Aorta (tissue), 5 donors: ENCODE measurements at places on chromosomes 7 and 10. TPM values are rescaled to one million over a fixed set of nuclear protein-coding genes. Genes with fewer than 3 reads are reported as not detected.
A peak's percentile ranks its signal among the peaks of the same experiment; 100 is the strongest.

Gene ZNF12
- total RNA-seq = 23.5 TPM

Gene TRIM50
- total RNA-seq = not detected

Gene PPP1R17
- total RNA-seq = not detected

Gene CAPZA2
- total RNA-seq = 345 TPM

Gene LIPK
- total RNA-seq = not detected

Gene TRA2A
- 74.9 TPM for total RNA-seq

Gene CFAP58
- 1.3 TPM for total RNA-seq

Gene AKR1C4
- not detected for total RNA-seq

Gene LRRC61
- total RNA-seq = 2.6 TPM

Gene NEUROD6
- not detected for total RNA-seq

Gene PKD1L1
- total RNA-seq = 1.2 TPM

Gene ZNF488
- total RNA-seq = not detected

Gene DDX56
- total RNA-seq = 44.7 TPM

Gene SMC3
- 33.1 TPM for total RNA-seq

GRCh38 chr10:104300736-104301292 is 31.8 kb downstream of the GSTO2 start:
- H3K27ac ChIP-seq = peak overlapping the region; percentile 87
- H3K27me3 ChIP-seq = no peaks in the 10 kb centered on the region
- peak; percentile 87 for DNase-seq
- no peaks in the 10 kb centered on the region for H3K36me3 ChIP-seq
- no peak overlapping the region for H3K4me3 ChIP-seq

DNA sequence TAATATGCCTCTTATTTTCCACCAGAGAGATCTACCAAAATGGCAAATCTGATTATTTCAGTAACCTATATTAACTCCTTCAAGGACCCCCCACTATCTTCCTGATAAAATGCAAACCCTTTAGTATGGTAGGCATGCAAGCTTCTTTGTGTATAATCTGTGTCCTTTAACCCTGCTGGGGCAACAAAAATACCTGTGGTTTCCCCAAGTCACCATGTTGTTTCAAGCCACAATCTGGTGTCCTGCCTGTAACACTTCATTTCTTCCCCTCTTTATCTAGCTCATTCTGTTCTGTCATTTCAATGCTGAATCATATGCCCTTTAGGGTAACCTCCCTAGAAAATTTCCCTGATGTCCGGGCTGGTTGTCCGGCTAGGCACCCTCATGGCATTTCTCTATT is 5.3 kb downstream of the CALCR start:
- H3K4me3 ChIP-seq = no peak overlapping the region
- no peaks in the 10 kb centered on the region for H3K4me1 ChIP-seq
- H3K27me3 ChIP-seq = no peaks in the 10 kb centered on the region
- DNase-seq = no peak
- H3K27ac ChIP-seq = no peak overlapping the region
- no peaks in the 10 kb centered on the region for H3K36me3 ChIP-seq

- H3K27ac ChIP-seq = no peak overlapping the region
- H3K27me3 ChIP-seq = no peaks in the 10 kb centered on the region
- no peaks in the 10 kb centered on the region for H3K36me3 ChIP-seq
These were observed 40.7 kb downstream of the ATE1 start for GRCh38 chr10:121886997-121887622.

- no peaks in the 10 kb centered on the region for H3K27me3 ChIP-seq
- H3K4me1 ChIP-seq = no peaks in the 10 kb centered on the region
- DNase-seq = no peak
- H3K27ac ChIP-seq = no peak overlapping the region
- no peak overlapping the region for H3K4me3 ChIP-seq
- no peaks in the 10 kb centered on the region for H3K36me3 ChIP-seq
These were observed 186.4 kb downstream of the EBF3 start for GRCh38 chr10:129777687-129778086.

- H3K27me3 ChIP-seq = no peaks in the 10 kb centered on the region
- no peak overlapping the region for H3K27ac ChIP-seq
- peaks cover 12% of the 10 kb centered on the region for H3K4me1 ChIP-seq
- no peaks in the 10 kb centered on the region for H3K36me3 ChIP-seq
These were observed 66.4 kb upstream of the MRLN start for GRCh38 chr10:59819683-59820082.

DNA sequence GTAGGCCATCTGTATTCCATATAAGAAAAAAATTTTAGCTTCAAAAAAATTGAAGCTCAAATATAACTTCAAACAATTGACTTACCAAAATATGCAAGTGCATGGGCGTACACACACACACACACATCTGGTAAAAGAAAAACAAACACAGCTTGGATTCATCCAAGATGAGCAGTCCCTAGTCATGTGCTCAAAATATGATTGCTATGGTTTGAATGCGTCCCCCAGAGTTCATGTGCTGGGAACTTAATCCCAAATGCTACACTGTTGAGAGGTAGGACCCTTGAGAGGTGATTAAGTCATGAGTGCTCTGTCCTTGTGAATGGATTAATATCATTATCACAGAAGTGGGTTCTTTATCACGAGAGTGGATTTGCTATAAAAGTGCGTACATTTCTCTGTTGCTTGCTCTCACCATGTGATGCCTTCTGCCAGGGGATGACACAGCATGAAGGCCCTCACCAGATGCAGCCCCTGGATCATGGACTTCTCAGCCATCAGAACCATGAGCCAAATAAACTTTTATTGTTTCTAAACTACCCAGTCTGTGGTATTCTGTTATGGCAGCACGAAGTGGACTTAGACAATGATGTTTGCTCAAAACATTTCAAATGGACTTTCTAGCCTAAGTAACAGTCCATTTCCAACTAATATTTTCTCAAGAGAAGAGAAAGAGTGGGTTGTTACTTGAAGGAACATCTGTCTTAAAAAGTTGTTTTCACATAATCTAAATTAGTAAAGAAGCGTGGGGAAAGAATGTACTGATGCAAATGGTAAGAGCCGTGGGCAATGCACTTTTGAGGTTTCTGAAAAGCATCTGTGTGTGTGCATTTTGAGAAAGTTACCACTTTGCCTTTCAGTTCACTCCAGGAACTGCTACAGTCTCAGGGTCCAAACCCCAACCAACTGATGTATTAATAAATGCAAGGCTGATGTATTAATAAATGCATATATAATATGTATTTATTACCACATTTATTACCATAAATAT is 15.1 kb upstream of the SVIL start:
- peaks cover 8% of the 10 kb centered on the region for H3K36me3 ChIP-seq
- H3K4me3 ChIP-seq = no peak overlapping the region
- peaks cover 9% of the 10 kb centered on the region for H3K4me1 ChIP-seq
- DNase-seq = no peak
- peak overlapping the region; percentile 28 for H3K27ac ChIP-seq
- no peaks in the 10 kb centered on the region for H3K27me3 ChIP-seq

DNA sequence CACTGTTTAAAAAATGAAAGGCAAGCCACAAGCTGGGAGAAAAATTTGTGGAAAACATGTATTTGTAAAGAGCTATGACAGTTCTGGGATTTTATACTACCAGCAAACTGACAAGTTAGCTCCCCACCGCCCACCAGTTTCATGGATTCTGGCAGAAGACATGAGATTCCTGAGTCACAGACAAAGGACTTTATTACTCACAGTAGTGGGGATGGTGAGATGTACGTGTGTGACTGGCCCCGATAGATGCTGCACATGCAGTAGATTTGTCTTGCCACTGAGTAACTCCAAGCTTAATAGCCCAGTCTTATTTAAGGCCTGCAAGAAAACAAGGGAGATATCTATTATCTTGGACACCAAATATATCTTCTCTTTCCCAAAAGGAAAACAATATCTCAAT is 281.7 kb downstream of the AHR start:
- H3K4me1 ChIP-seq = no peaks in the 10 kb centered on the region
- no peak overlapping the region for H3K27ac ChIP-seq
- H3K27me3 ChIP-seq = no peaks in the 10 kb centered on the region
- DNase-seq = no peak

GRCh38 chr7:135151132-135151531 is 3.3 kb downstream of the TMEM140 start:
- no peaks in the 10 kb centered on the region for H3K4me1 ChIP-seq
- H3K4me3 ChIP-seq = no peak overlapping the region
- H3K27me3 ChIP-seq = no peaks in the 10 kb centered on the region

DNA sequence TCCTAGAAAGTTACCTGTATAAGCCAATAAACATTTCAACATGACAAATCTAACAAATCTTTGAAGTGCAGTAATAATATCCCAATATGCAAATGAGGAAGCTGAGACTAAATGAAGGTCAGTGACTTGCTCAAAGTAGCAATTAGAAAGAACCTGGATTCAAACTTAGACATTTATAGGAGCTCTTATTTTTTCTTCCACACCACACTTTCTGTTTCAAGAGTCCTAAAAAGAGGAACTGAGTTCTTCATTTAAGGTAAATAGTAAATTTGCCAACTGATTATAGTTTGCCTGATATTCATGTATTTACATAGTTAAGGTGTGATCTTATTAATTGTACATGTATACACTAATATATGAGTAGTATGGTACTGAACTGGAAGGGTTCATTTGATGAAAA is 44.0 kb downstream of the KLHDC10 start:
- H3K4me3 ChIP-seq = no peak overlapping the region
- H3K27me3 ChIP-seq = no peaks in the 10 kb centered on the region
- H3K27ac ChIP-seq = no peak overlapping the region
- H3K36me3 ChIP-seq = no peaks in the 10 kb centered on the region
- H3K4me1 ChIP-seq = no peaks in the 10 kb centered on the region
- no peak for DNase-seq

DNA sequence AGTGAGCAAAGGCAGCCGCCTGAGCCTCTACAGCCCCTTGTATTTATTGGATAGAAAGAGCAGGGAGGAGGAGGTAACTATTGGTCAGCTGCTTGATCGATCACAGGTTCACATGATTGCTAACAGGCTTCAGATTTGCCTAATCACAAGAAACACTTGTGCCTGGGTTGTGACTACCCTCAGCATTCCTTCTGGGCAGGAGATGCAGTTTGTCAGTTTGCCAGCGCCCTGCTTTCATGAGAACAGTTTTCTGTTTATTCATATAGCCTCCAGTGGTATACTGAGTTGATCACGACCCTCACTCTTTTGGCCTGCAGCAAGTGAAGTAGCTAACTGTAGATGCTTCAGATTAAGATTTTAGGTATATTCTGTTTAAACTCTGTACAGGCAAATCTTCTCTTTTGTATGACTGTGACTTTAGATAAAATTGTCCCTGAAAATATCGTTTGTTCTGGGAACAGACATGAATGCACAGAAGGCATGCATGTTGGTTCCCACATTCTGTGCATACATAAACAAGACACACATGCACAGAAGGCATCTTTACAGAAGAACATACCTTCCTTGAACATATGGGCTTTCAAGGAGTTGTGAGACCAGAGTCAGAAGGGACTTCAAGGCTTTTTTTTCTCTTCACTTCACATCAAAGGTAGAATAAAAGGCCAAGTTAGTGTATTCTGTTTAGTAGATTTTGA is 422.4 kb upstream of the STEAP1 start:
- no peaks in the 10 kb centered on the region for H3K27me3 ChIP-seq
- no peak overlapping the region for H3K4me3 ChIP-seq
- H3K36me3 ChIP-seq = no peaks in the 10 kb centered on the region

DNA sequence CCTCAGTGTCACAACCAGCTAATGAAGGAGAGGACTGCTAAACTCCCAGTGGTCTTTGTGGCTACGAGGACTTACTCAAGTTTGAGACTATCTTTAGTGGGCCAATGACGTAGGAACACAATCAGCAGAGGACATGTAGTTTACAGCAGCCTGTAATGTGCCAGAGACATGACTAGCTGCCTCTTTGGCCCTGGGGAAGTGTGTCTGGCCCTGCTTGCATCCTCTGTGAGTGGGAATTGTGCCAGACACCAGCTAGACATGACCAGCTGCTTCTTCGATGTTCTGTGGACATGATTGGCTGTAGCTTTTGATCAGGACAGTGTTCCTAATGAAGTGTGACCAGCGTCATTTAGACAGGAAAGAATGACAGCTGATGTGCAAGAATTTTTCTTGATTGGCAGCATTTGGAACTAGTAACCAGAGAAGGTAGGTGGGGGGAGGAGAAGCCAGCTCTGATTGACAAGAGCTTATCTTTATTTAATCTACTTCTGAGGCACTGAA is 141.7 kb downstream of the AUTS2 start:
- H3K4me1 ChIP-seq = no peaks in the 10 kb centered on the region
- DNase-seq = no peak
- H3K27ac ChIP-seq = no peak overlapping the region
- H3K4me3 ChIP-seq = no peak overlapping the region
- no peaks in the 10 kb centered on the region for H3K36me3 ChIP-seq
- H3K27me3 ChIP-seq = no peaks in the 10 kb centered on the region

- H3K4me3 ChIP-seq = peak within 1 kb of the TSS; percentile 58
- no peaks in the 10 kb centered on the region for H3K27me3 ChIP-seq
- H3K36me3 ChIP-seq = no peaks in the 10 kb centered on the region
- no peak within 1 kb of the TSS for H3K27ac ChIP-seq
- peak; percentile 83 for DNase-seq
- H3K4me1 ChIP-seq = no peaks in the 10 kb centered on the region
These were observed at the start of gene PRRT4 for GRCh38 chr7:128361411-128362379. TSS of gene PRRT4 (minus strand) at chr7:128361690.

- H3K4me3 ChIP-seq = no peak overlapping the region
- H3K36me3 ChIP-seq = no peaks in the 10 kb centered on the region
- no peak overlapping the region for H3K27ac ChIP-seq
- no peaks in the 10 kb centered on the region for H3K4me1 ChIP-seq
- no peaks in the 10 kb centered on the region for H3K27me3 ChIP-seq
These were observed 447.1 kb upstream of the MKI67 start for GRCh38 chr10:128573281-128573845.

DNA sequence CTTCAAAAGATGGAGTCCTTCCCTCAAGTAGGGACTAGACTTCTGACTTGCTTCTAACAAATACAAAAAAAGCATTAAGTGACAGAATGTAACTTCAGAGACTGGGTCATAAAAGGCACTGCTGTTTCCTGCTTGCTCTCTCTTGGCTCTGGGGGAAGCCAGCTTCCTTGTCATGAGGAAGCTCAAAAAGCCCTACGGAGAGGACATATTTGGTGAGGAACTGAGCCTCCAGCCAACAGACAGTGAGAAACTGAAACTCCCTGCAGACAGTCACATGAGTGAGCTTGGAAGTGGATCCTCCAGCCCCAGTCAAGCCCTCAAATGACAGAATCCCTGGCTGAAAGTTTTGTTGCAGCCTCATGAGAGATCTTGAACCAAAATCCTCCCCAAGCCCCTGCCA is 26.3 kb upstream of the SLC35G1 start:
- no peaks in the 10 kb centered on the region for H3K4me1 ChIP-seq
- H3K27ac ChIP-seq = no peak overlapping the region
- no peaks in the 10 kb centered on the region for H3K36me3 ChIP-seq
- H3K27me3 ChIP-seq = peaks cover 1% of the 10 kb centered on the region
- no peak overlapping the region for H3K4me3 ChIP-seq

DNA sequence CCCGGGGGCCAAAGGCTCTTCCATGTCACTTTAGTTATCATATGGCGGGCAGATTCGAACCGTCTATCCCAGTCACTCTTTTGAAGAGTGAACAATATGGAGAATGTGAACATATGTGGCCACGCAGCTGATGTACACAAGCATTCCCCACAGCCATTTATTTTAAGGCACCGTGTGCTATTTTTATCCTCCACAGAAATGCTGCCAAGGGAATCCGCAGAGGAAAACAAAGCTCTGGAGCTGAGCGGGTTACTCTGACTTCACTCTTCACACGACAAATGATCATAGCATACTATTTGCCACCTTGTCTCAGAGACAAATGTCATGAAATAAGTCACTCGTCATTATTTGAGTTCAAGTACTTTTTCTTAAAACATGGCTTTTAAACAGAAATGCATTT is 100.3 kb downstream of the CTBP2 start:
- no peak for DNase-seq
- no peaks in the 10 kb centered on the region for H3K27me3 ChIP-seq
- peaks cover 2% of the 10 kb centered on the region for H3K4me1 ChIP-seq
